ENCODE measurements at places on chromosomes 12 and 14.
A peak's percentile ranks its signal among the peaks of the same experiment; 100 is the strongest.

DNA sequence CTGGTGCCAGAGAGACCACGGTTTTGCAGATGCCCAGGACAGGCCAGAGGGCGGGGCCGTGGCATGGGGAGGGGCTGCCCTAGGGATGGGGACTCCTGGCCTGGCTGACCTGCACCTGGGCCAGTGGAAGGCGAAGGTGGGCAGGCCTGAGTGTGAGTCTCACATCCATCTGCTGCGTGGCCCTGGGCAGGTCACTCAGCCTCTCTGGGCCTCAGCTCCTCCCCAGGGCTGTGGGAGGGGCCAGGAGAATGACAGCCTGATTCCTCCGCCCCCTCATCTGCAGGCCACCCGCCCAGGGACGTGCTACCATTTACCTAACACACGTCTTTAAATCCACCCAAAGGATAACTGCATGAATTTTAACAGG lies 90.9 kb downstream of the GALNT9 start:
- DNase-seq: no peak

DNA sequence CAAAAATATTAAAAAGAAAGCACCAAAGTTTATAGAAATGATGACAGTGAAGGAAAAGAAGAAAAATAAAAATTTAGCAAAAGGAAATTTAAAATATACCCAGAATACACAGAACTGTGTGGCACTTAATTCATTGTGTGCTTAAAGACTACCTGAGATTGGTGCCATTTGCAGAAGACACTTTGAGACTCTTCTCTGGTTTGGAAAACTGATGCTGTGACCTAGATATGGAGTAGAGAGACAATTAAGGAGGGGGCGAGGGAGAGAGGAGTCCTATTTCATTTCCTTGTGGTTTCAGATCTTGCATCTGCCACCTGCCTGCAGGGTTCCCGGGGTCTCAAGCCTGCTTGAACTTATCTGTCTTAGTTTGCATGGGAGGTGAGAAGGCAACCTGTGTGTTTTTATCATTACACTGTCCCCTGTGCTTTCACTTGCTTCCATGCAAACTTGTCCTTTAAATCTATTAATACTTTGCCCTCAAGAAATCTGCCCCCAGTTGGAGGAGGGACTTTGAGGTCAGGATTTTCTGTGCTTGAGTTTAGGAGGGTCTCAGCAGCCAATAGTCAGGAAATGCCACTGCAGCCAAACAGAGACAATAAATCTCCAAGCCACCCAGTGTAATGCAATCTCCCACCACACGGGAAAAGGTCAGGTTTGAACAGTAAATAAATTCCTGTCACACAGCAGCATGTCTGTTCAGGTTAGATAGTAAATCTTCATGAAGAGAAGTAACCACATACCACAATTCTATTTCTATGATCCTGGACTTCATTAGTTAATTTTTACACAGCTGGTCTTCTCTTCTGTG lies 119.4 kb downstream of the CAND1 start:
- DNase-seq: no peak

- no peak for DNase-seq
These were observed 85.6 kb downstream of the FOXN3 start for GRCh38 chr14:89331398-89331797.

DNA sequence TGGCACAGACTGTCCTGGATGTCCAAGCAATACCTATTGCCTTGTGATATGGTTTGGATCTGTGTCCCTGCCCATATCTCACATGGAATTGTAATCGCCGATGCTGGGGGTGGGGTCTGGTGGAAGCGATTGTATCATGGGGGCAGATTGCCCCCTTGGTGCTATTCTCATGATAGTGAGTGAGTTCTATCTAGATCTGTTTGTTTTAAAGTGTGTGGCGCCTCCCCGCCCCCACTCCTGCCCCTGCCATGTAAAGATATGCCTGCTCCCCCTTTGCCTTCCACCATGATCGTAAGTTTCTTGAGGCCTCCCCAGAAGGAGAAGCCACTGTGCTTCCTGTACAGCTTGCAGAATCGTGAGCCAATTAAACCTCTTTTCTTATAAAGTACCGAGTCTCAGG lies 16.8 kb upstream of the LRRC10 start:
- DNase-seq: no peak

DNA sequence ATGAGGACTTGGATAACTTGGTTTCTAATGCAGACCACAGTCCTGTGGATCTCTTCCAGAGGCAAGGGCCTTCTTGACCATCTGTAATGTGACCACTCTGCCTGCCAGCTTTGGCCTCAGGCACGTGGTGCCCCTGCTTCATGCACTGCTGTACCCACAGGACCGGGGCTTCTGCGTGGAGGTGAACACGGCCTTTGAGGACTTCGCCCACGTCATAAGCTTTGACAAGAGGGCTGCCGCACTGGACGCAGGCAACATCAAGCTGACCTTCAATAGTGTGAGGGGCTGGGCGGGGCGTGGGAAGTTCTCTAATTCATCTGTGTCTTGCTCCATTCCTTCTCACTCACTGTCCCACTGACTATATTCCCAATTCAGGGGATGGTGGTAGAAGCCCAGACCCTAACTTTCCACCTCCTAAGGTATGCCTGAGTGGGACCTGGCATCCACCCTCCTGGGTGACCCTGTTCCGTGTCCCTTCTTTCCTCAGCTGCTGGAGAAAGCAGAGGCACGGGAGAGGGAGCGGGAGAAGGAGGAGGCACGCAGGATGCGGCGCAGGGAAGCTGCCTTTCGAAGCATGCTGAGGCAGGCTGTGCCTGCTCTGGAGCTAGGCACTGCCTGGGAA lies 18.5 kb downstream of the PRPF40B start:
- no peak for DNase-seq

DNA sequence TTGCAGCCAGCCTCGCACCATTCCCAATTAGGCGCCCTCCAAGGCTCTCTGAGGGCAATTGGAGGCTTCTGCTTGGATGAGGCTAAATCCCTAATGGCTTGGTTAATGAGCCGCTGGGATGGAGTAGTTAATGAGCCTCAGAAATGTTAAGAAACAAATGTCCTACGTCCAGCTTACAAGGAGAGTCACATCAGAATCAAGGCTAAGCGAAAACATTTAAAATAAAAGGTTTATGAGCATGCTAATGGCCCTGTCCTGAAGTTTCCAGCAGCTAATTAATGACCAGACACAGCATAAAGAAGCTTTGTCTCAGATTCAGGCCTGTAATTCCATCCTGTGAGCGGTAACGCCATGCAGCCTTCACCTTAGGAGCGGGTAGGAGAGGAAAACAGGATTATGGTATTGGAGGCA lies 200.7 kb upstream of the BCL2L14 start:
- DNase-seq: no peak

GRCh38 chr12:14416658-14417057 lies 51.2 kb downstream of the ATF7IP start:
- DNase-seq: no peak

- no peak for DNase-seq
These were observed 103.2 kb upstream of the DAAM1 start for GRCh38 chr14:59085207-59085739.

DNA sequence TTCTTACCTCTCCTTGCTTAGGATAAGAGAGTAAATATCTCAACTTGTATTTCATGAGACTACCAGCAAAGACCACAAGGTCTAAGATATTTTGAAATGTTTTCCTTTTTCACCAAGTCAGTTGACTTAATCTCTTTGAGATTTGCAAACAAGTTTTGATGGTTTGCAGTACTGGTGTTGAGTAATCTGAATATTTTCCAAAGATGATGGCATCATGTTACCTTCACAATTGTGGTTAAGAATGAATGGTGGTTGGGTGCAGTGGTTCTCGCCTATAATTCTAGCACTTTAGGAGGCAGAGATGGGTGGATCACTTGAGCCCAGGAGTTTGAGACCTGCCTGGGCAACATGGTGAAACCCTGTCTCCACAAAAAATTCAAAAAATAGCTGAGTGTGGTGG lies 225.7 kb downstream of the TMTC2 start:
- DNase-seq: no peak

GRCh38 chr12:113727651-113728061 lies 238.5 kb downstream of the RBM19 start:
- DNase-seq: no peak

- DNase-seq: no peak
These were observed 53.0 kb downstream of the ATF7IP start for GRCh38 chr12:14418451-14418890.

DNA sequence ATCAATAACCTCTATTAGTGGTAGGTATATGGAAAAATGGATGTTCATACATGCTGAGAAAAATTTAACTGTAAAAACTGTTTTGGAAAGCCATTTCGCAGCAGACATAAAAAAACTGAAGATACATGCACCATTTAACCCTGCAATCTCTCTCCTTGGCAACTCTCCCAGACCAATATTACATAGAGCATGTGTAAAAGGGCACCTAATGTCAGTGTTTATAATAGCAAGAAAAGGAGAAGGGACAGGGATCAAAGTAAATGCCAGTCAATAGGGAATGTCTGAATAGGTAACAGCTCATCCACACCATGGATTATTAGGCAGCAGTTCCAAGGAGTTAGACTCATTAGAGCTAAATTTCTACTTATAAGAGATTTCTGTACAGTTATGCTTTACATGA lies 77.2 kb downstream of the BTG1 start:
- DNase-seq: peak; percentile 79

DNA sequence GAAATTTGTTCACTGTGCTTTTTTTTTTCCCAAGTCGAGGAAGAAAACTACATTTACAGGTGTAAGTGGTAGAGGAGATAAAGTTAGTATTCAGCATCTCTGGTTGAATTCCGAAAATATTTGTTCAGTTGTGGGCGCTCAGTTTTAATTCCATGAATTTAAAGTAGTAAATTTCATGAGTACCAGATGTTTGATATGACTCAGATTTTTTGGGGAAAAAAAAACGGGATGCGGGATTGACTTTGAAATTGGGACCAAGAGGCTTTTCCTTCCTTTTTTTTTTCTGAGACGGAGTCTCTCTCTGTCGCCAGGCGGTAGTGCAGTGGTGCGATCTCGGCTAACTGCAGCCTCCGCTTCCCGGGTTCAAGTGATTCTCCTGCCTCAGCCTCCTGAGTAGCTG lies 1.6 kb downstream of the TULP3 start:
- DNase-seq: no peak

DNA sequence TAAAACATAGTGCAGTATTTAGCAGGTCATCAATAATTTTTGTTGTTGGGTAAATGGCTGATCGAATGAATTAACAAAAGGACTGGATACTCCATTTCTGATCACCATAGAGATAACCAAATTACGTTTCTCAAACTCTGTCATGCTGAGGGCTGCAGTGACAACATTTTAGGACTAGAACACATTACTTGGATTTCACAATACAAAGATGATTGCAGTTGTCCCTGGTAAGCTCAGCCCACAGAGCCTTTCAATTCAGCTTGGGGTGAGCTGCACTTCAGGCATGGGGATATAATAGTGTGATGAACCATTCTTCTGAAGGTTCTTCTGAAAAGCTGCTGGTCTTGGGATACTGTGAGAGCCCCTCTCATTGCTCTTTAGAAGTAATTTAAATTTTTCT lies 74.3 kb downstream of the FAR2 start:
- no peak for DNase-seq

GRCh38 chr14:89339579-89339978 lies 77.5 kb downstream of the FOXN3 start:
- DNase-seq: no peak

DNA sequence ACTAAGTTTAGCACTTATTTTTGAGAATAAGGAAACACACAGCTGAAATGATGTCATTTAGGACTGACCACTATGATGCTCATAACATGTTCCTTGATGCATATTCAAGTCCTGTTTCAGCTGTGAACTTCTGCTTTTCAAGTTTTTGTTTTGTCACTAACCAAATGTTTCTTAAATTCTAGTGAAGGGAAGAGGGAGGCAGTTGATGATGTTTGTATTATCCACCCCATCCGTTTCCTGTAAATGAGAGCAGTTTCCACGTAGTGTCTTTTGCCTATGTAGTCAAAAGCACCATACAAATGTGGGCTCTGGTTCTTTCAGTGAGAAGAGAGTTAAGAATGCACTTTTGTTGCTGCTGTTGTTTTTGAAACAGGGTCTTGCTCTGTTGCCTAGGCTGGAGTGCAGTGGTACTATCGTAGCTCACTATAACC lies 491.8 kb downstream of the PCNX1 start:
- DNase-seq: no peak

GRCh38 chr14:59317346-59317745 lies 128.9 kb downstream of the DAAM1 start:
- DNase-seq: no peak

- DNase-seq: no peak
These were observed 7.1 kb downstream of the CNPY2 start for GRCh38 chr12:56308714-56309113.

DNA sequence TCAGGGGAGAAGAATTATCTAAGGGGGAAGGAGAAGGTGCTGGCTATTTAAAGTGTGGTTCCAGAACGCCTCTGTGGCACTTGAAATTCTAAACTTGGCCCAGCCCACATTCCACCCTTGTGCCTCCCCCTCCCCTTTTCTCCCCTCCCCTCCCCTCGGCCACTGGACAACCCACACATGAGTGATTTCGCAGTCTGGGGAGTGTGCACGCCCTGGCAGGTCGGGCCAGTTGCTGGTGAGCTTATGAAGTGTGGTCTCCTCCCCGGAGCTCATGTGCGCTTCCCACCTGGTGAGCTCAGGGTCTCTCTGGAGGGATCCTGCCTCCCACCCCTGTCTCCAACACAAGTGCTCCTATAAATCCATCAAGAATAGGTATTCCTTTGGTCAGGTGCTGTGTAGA lies at the start of gene SLC6A13:
Gene SLC6A13, minus strand, starts transcription at position 20 of the 400 bp plus-strand sequence. CDS start 2,784 bp downstream, outside the sequence.
- no peak for DNase-seq

DNA sequence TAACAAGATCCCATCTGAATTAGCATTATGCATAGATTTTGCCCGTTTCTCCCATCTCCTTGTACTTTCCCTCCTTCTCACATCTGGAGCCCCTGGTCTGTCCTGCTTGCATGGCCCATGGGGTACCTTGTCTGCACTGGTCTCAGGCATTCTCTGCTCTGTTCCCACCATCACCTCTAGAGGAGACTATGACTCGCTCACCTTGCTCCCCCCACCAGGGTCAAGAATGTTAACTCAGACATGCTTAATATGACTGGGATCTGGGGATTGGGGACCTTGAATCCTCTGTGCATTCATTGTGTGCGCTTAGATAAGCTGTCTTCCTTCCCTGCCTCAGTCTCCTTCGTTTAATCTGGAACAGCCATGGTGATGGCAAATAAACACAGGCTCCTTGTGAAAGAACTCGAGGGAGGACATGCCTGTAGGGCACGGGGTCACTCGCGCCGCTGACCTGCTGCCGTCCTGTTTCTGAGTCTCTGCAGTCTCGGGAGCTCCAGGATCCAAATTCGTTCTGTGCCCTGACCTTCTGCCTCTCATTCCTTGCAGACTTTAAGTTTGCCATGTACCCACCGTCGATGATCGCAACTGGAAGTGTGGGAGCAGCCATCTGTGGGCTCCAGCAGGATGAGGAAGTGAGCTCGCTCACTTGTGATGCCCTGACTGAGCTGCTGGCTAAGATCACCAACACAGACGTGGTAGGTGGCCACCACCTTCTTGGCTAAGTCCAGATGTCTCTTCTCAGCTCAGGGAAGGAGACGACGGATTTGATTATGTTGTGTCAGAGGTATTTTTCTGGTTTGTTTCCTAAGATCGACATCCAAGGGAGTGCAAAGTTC lies 15.0 kb downstream of the CCND2 start:
- no peak for DNase-seq

DNA sequence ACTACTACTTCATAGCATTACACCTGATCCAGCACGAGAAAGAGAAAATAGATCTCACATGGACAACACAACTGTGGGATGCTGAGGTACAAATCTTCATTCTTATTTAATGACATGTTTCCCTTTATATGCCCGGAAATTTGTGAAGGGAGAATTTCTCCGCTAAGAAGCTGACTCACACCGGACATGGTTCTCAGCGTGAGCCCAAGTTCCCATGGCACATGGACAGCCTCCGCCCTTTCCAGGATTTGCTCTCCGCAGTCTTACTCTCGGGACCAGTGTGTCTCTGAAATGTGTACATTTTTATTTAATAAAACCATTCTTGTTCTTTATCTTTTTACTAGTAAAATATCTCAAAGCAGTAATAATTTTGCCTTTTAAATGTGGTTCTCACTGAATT lies 1154.8 kb downstream of the TMEM121 start:
- no peak for DNase-seq

All from DMS79 (cell line).